ENCODE measurements at places on chromosomes 5 and 9.
A peak's percentile ranks its signal among the peaks of the same experiment; 100 is the strongest.

DNA sequence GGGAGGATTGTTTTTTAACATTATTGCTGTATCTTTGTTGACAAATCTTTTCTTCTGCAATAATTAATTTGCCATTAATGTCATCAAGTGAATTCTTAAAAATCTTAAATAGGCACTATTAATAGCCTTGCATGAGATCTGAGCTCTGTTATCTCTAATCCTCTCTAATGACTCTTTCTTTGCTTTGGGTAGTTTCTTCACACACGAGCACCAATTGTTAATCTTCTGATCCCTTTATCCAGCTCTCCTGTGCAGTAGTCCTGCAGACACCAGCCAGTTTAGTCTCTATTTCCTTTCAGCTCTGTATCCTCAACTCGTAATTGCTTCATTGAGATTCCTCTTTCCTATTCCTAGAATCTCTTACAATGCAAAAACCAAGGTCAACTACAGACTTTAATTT is 8.1 kb downstream of the SPINK14 start:
- DNase-seq, result no peak

- no peak for DNase-seq
Measured at GRCh38 chr5:39476843-39477220, 52.1 kb upstream of the DAB2 start.

DNA sequence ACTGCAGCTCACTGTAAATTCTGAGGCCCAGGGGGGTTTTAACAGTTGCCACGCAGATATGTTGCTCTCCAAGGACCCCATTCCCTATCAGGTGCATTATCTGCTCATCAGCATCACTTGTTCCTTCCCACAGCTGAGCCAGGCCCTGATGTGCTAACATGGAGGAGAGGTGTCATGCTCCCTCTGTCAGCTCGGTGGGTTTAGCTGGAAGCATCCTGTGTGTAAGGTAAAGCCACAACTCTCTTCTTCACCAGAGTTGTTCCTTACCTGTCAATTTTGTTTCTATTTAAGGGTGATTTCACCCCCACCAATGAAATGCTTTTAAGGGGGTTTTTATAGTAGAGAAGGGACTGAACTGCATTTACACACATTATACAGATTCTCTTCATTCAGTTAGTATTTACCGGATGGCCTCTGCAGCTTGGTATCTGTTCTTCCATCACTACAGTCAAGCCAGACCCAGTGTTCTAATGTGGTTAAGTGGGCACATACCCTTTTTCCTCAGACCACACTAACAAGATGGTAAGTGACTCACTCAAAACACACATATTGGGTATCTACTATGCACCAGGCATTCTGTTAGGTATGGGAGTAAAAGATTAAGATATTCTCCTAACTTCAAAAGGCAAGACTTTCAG is 205.4 kb downstream of the DCP2 start:
- DNase-seq, result no peak

- DNase-seq, result no peak
Measured at GRCh38 chr5:137681191-137681590, 54.7 kb downstream of the KLHL3 start.

GRCh38 chr5:115069087-115069968 is 100.4 kb downstream of the TRIM36 start:
- DNase-seq, result peak; percentile 37

Measured in RPMI8226 (cell line).